ENCODE measurements at places on chromosomes 12 and 14.

GRCh38 chr14:59849411-59850130 is 21.0 kb downstream of the RTN1 start:
- DNase-seq: no peak

- DNase-seq: no peak
These were observed 390 bp downstream of the BRAP start for GRCh38 chr12:111685322-111685810.

DNA sequence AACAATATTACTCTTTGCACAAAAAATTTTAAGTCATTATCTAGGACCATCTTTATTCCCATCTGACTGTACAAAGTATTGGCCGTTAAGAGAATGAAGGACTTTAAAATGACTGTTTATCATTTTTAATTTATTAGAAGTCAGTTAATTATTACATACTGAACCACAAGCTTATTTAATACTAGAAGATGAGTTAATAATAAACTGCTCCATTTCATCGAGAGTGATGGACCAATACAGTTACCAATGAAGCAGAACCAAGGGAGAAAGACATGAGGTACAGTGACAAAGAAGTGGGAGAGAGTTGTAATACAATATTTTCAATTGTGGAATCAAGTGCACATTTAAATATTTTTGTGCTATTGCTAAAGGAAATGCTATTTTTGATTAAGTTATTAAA is 83.3 kb downstream of the PTPRO start:
- no peak for DNase-seq

GRCh38 chr14:97113339-97113738 is 316.2 kb downstream of the VRK1 start:
- DNase-seq: no peak

GRCh38 chr12:74415633-74416032 is 122.0 kb upstream of the ATXN7L3B start:
- peak; percentile 6 for DNase-seq
